AG09309 (cell line): ENCODE measurements at places on chromosomes 12 and 14.

GRCh38 chr12:5661811-5662210, 229.9 kb downstream of the NTF3 start:
- no peak for DNase-seq

- DNase-seq, result no peak
Observed at GRCh38 chr12:95227818-95228356, 10.3 kb downstream of the VEZT start.

- DNase-seq, result no peak
Observed at GRCh38 chr12:51871918-51872688, 15.8 kb upstream of the ANKRD33 start.

DNA sequence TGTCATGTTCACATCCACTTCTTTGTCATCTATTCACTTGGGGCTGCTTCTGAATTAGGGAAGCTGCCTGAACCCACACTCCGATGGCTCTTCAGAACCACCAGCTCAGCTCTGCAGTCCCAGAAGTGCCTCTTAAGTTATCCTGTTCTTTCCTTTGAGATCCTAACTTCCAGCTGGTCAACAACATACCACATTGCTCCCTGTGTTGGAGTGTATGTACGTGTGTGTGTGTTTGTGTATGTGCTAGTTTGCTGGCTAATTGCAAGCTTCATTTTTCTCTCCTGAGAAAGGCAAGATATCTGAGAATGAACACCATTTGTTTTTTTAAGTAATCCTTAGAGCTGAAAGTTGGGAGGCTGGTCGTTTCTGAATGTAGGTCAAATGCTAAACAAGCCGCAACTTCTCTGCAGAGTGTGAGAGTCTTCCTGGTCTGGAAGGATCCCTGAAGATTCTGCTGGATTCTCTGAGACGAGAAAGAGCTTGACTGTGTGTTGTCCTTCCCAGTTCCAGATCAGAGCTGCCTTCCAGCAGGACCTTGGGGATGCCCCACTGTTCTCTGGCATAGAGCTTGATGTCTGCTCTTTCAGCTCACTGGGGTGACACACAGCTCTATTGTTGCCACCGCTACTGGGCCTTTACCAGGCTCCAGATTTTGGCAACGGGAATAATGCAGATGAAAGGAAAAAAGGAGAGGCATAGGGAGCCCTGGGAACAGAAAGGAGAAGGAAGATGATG, 839 bp downstream of the GSG1 start:
- DNase-seq, result no peak

DNA sequence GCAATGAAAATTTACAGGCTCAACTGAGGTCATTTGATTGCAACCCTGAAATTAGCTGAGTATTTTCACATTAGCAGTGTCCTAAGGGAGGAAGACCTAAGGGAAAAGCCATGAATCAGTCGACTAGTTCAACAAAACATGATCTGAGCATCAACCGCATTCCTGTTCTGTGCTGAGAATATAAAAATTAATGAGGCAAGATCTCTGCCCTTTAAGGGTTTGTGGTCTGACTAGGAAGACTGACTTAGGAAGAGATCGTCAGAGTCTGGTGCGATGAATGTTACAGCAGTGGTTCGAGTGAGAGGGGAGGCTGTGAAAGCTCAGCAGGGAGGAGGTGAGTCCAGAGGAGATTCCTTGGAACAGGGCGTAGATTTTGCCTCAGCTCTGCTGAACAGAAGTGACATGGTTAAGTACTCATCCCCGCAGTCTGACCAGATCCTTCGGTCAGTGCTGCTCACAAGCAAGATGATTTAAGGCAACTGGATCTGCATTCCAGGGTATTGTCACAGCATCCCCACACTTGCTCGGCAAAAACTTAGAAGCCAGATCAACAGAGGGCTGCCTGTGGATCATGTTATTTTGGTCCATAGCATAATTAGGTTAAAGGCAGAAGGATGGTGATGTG, 49.6 kb downstream of the BMAL2 start:
- peak; percentile 93 for DNase-seq

- DNase-seq, result no peak
Observed at GRCh38 chr12:89135976-89136634, 216.2 kb downstream of the DUSP6 start.
